ENCODE measurements at places on chromosomes 6 and 20.

GRCh38 chr6:82363428-82364086 lies at the start of gene TPBG:
TSS of gene TPBG (plus strand) at chr6:82363817. CDS start at chr6:82364962, 1,145 bp downstream.
- DNase-seq: no peak

- peak; percentile 67 for DNase-seq
These were observed 85.5 kb downstream of the TRIM27 start for GRCh38 chr6:28838289-28838633.

DNA sequence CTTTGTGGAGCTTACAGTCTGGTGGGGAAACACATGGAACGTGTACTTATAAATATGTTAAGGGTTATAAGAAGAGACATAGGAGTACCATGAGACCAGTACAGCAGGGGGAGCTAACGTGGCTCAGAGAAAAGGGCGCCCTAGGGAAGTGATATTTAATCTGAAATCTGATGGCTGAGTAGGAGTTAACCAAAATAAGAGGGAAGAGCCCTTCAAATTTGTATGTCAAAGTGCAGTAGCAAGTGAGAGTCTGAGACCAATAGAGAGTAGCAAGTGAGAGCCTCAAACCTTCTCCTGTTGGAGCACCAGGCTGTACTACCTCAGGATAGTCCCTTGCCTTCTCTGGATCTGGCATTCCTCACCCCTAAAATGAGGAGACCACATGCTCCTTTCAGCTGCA lies 6.1 kb upstream of the PKIG start:
- no peak for DNase-seq

DNA sequence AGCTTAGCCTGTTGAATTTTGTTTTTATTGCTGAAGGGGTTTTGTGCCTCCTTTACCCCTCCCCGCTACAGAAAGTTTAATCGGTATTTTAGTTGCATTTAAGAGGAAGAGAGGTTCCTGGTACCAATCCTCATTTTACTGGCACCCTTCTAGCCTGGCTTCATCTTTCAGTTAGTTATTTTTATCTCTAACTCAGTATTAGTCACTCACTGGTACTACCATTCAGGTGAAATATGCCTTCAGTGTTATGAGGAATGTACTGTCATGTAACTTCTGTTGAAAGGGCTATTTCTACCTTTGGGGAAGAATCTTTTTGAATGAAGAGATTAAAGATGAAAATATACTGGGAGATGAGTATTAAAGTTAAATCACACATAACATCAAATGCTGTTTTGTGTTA lies 211.8 kb downstream of the CDKAL1 start:
- no peak for DNase-seq

DNA sequence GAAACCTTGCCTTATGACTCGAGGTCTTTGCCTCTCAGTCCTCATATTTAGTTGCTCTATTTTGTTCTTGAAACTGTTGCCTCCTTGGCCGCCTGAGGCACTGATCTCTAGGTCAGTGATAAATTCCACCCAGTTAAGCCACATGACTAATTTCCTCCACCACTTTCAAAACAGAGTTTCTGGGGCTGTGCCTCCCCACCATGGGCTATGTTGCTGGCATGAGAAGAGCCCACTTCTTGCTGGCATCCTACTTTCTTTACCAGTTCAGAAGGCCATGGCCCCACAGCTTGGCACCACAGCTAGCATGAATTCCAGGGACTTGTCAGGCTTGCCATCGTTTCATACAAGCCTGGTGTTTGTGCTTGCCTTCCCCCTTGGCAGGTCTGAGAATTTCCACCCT lies 361.4 kb upstream of the JAG1 start:
- DNase-seq: no peak

DNA sequence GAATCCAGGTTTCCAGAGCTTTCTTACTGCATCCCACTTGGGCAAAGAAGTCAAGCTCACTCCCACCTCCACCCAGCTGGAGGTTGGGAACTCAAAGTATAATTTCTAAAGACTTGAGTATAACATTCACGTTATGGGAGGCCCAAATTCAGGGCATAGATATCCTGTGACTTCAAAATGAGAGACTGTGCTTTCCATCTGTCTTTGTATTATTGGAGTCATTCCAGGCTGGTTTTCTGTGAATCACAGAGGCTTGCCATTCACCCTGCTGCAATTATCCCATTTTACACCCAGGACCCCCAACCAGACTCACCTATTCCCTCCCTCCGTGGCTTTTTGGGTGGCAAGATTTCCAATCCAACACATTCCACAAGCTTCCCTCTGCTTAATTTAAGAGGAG lies 19.3 kb upstream of the SRC start:
- DNase-seq: no peak

GRCh38 chr6:106525107-106525881 lies 104.0 kb downstream of the RTN4IP1 start:
- no peak for DNase-seq

DNA sequence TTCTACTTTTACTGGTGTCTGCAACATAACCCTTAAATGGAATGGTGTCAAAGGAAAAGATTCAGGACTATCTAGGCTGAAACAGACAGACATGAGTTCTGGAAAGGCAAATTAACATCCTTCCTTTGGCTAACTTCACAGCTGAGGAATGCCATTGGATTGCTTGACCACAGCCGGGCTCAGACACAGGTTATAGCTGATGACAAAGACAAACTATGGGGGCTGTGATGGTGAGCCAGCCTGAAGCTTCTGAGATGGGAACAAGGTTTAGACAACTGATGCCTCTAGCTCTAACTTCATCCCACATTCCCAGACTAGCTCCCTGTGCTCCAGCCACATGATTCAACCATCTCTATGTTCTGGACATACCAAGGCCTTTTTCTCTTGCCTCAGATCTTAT lies 15.3 kb downstream of the POLR1C start:
- DNase-seq: no peak

DNA sequence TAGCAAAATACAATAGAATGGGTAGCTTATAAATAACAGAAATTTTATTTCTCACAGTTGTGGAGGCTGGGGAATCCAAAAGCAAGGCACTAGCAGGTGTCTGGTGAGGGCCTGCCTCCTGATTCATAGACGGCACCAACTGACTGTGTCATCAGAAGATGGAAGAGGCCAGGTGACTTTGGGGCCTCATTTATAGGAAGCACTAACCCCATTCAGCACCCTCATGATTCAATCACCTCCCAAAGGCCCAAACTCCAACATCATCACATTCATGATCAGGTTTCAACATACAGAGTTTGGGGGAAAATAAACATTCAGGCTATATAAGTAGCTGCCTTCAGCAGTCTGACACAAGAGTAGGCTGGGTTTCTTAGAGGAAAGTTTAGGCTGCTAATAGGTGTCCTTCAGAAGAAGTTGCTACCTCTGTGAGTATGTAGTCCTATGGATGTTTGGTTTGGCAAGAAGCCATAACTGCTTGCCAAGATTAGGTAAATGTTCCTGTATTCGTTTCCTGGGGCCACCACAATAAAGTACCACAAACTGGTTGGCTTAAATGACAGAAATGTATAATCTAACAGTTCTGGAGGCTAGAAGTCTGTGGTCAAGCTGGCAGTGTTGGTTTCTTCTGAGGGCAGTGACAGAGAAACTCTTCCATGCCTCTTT lies 48.8 kb downstream of the NT5E start:
- no peak for DNase-seq

GRCh38 chr20:43938932-43939761 lies 24.5 kb downstream of the TOX2 start:
- no peak for DNase-seq

GRCh38 chr6:32700391-32701040 lies 34.1 kb upstream of the HLA-DQB1 start:
- no peak for DNase-seq

- no peak for DNase-seq
These were observed 20.4 kb downstream of the EPB41L2 start for GRCh38 chr6:131042664-131043063.

GRCh38 chr20:23082846-23083552 lies 3.1 kb downstream of the CD93 start:
- no peak for DNase-seq

DNA sequence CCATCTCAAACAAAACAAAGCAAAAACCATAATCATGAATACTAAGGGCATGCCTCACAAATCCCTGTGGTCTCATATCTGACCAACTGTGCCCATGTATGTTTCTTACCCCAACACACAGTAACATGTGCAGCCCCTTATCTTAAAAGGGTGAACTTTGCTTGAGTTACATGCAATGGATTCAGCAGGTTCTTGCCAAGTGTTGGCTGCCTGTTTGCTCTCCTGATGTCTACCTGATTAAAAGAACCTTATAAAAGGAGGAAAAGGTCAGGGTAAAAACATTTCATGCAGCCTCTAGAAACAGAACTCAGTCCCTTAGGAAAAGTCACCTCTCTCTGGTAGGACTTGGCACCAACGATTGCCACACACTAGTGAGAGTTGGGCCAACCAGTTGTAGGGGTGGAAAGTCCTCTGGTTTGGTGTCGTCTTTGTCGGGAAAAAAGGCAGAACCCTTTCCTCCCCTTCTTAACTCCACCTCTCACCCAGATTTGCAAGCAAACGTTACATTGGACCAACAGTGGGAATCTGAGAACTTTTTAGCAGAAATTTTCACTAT lies 14.0 kb upstream of the LRRN4 start:
- no peak for DNase-seq

DNA sequence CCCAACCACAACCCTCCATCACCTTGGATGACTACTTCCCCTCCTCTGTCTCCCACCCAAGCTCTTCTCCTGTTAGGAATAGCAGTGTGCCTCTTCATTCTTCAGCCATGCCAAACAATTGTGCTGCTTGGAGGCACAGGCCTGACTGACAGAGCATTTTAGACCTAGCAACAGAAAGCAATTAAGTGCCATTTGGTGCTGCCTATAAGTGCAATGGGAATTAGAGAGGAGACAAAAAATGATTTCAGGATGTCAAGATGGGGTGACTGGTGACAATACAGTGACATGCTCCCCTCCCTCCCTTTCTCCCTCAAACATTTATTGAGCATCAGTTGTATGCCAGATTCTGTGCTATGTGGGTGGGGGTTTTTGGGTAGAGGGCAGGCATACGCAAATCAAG lies 322.6 kb upstream of the MOCS1 start:
- no peak for DNase-seq
